CD8-positive, alpha-beta memory T cell (primary cell): ENCODE measurements at places on chromosomes 12 and 14.
A peak's percentile ranks its signal among the peaks of the same experiment; 100 is the strongest.

- DNase-seq: no peak
- no peaks in the 10 kb centered on the region for H3K27me3 ChIP-seq
- no peaks in the 10 kb centered on the region for H3K36me3 ChIP-seq
- H3K4me3 ChIP-seq: no peak overlapping the region
Measured at GRCh38 chr12:1435456-1435855, 158.9 kb downstream of the FBXL14 start.

DNA sequence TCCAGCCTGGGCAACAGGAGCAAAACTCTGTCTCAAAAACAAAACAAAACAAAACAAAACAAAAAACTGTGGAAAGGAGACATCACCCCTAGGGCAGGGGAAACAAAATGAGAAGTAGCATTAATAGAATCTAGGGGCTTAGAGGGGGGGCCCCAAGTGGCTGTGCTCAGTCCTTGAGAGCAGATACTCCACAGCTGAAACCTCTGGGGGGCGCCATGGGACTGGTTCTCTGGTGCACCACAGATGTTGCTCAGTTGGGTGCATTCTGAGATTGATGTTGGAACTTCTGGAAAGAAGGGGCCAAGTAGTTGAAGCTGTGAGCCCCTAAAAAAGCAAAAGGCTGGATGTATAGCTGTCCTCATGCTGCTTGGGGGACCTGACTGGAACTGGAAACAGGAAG, 11.8 kb upstream of the SYNE2 start:
- no peak overlapping the region for H3K27ac ChIP-seq
- H3K4me3 ChIP-seq: no peak overlapping the region
- no peaks in the 10 kb centered on the region for H3K27me3 ChIP-seq
- DNase-seq: peak; percentile 53
- H3K36me3 ChIP-seq: no peaks in the 10 kb centered on the region
- no peaks in the 10 kb centered on the region for H3K4me1 ChIP-seq

- H3K4me1 ChIP-seq: no peaks in the 10 kb centered on the region
- no peaks in the 10 kb centered on the region for H3K27me3 ChIP-seq
- no peak overlapping the region for H3K4me3 ChIP-seq
- H3K27ac ChIP-seq: no peak overlapping the region
- H3K36me3 ChIP-seq: no peaks in the 10 kb centered on the region
Measured at GRCh38 chr14:51336734-51337133, 96.7 kb downstream of the TMX1 start.

- H3K4me3 ChIP-seq: no peak overlapping the region
- H3K27me3 ChIP-seq: no peaks in the 10 kb centered on the region
- peaks cover 66% of the 10 kb centered on the region for H3K36me3 ChIP-seq
Measured at GRCh38 chr12:6330192-6330591, 11.7 kb downstream of the TNFRSF1A start.

- DNase-seq: no peak
- H3K4me1 ChIP-seq: no peaks in the 10 kb centered on the region
- no peaks in the 10 kb centered on the region for H3K27me3 ChIP-seq
- H3K27ac ChIP-seq: no peak overlapping the region
Measured at GRCh38 chr12:31477687-31478086, 113.2 kb downstream of the DENND5B start.

GRCh38 chr12:125453751-125454150, 388.5 kb downstream of the AACS start:
- H3K36me3 ChIP-seq: no peaks in the 10 kb centered on the region
- H3K27ac ChIP-seq: no peak overlapping the region
- H3K27me3 ChIP-seq: no peaks in the 10 kb centered on the region
- H3K4me3 ChIP-seq: no peak overlapping the region
- H3K4me1 ChIP-seq: no peaks in the 10 kb centered on the region

- no peak overlapping the region for H3K4me3 ChIP-seq
- no peaks in the 10 kb centered on the region for H3K36me3 ChIP-seq
- H3K27ac ChIP-seq: no peak overlapping the region
- H3K4me1 ChIP-seq: no peaks in the 10 kb centered on the region
- no peak for DNase-seq
Measured at GRCh38 chr12:58925111-58925611, 4.9 kb upstream of the LRIG3 start.

DNA sequence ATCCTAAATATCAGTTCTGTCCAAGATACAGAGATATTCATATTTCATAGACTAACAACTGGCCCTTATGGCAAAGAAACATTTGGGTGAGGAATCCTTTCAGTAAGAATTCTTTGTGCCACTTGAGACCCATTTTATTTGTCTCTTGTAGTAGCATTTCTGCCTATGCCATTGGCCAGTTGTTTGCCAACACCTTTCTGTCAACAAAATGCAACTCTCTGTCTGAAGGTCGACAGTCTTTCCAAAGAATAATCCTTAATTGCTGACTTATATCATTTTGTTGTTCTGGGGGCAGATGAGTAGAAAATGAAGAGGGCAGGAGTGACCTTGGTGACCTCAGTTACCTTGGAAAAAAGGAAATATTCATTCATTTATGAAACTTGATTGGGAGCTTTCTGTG, 10.9 kb downstream of the IFT43 start:
- H3K36me3 ChIP-seq: peaks cover 14% of the 10 kb centered on the region
- H3K4me1 ChIP-seq: no peaks in the 10 kb centered on the region
- no peak overlapping the region for H3K4me3 ChIP-seq
- DNase-seq: no peak

DNA sequence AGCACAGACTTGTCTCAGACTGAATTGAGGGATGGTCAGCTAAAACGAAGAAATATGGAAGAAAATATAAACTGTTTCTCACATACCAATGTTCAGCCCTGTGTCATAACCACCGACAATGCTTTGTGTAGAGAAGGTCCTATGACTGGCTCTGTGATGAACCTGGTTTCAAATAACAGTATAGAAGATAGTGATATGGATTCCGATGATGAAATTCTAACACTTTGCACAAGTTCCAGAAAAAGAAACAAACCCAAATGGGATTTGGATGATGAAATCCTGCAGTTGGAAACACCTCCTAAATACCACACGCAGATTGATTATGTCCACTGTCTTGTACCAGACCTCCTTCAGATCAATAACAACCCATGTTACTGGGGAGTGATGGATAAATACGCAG, 7.9 kb upstream of the MAPK1IP1L start:
- no peaks in the 10 kb centered on the region for H3K27me3 ChIP-seq
- no peaks in the 10 kb centered on the region for H3K4me1 ChIP-seq
- no peak overlapping the region for H3K4me3 ChIP-seq
- no peak overlapping the region for H3K27ac ChIP-seq
- no peaks in the 10 kb centered on the region for H3K36me3 ChIP-seq

DNA sequence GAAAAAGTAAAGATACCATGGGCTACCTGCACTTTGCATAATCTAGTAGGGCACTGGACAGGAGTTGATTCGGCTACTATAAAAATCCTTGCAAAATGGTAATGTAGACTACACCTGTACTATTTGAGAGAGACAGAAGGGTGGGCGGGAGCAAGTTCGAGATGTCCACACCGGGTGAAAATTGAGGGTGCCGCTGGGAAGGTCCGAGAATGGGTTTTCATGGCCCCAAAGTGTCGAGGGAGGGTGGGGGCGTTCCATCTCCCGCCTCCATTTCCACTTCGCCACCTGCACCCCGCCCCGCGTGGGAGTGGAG, 648 bp downstream of the SNX6 start:
- DNase-seq: peak; percentile 5
- peaks cover 20% of the 10 kb centered on the region for H3K4me1 ChIP-seq
- H3K27ac ChIP-seq: peak overlapping the region; percentile 95
- no peaks in the 10 kb centered on the region for H3K27me3 ChIP-seq
- H3K36me3 ChIP-seq: no peaks in the 10 kb centered on the region

DNA sequence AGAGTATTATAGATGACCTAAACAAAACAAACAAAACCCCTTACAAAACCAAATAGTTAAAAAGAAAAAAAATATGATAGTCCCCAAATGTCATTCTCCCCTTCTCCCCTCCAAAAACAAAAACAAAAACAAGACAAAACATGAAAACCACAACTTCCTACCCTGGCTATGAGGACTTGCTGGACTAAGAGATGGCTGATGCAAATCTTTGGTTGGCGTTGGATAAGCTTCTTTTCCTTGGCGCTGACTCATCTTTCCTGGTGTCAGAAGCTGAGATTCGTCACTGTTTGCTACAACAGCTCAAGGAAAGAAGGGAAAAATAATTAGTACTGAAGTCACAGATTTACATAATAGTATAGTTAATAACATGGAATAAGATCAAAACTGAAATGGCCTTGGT, 102.5 kb upstream of the BBS10 start:
- peaks cover 2% of the 10 kb centered on the region for H3K4me1 ChIP-seq
- H3K36me3 ChIP-seq: peaks cover 5% of the 10 kb centered on the region
- DNase-seq: no peak
- no peak overlapping the region for H3K4me3 ChIP-seq
- H3K27ac ChIP-seq: no peak overlapping the region

DNA sequence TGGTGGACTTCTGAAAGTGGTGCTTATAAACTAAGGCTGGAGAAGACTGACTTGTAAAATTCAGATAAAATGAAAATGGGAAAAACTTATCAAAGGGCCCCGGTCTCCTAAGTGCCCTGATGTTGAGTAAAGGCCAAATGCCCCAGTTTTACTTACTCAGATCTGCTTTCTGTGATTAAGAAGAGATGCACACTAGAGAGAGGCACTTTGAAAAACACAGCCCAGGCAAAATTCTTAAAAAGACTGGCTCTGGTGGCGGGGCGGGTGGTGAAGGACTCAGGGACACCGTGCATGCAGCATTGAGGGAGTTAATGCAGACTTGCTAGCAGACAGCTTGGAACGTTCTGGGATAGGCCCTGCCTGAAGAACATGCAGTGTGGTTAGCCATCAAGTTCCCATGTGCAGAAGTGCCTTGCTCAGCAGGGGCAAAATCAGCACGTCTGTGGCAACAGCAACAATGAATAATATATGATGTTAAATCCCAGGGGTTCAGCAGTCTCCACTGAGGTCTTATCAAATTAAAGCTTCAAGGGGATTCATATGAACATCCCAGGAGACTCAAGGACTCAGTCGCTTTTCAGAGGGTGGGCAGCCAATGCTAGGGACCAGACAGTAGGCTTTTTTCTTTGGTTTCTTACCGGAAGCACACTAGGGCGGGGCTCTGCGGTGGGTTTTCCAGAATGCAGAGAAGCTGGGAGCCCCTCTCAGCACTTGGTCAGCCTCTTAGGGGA, 105.0 kb downstream of the DAD1 start:
- peak overlapping the region; percentile 15 for H3K4me3 ChIP-seq
- H3K4me1 ChIP-seq: no peaks in the 10 kb centered on the region
- no peak for DNase-seq
- no peak overlapping the region for H3K27ac ChIP-seq
- no peaks in the 10 kb centered on the region for H3K27me3 ChIP-seq

DNA sequence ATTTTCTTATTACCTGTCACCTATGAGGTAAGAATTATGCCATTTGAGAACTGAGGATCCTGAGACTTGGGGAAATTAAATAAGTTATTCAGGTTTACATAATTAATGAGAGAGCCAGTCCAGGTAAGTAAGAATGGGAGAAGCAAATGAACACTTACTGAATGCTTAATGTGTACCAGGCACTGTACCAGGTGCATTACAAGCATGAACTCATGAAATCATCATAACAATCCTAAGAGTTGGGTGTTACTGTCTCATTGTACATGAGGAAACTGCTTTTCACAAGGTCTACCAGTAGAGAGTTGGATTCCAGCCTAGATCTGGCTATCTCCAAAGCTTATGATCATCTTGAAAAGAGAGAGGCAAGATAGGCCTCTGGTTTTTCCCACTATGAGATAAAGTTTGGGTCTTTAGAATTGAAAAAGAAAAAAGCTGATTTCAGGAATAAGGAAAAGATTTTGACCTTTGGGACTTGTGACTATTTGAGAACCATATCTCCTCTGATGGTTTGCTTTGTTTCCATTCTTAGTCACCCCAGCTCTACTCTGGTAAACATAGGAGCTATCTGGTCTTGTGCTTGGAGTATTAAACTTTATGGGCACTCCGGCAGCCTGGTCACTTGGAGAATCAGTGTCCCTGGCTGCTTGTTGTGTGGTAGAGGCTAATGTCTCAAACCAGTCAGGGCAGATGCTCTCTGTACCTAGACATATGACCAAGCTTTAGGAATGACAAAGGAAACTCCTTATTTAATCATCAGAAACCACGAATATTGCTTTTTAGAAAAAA, 48.0 kb downstream of the PTHLH start:
- no peaks in the 10 kb centered on the region for H3K4me1 ChIP-seq
- H3K27ac ChIP-seq: no peak overlapping the region
- no peaks in the 10 kb centered on the region for H3K36me3 ChIP-seq
- no peak for DNase-seq

- no peaks in the 10 kb centered on the region for H3K4me1 ChIP-seq
- no peaks in the 10 kb centered on the region for H3K36me3 ChIP-seq
- no peak for DNase-seq
Measured at GRCh38 chr12:9727813-9728212, 5.1 kb downstream of the CLECL1 start.

GRCh38 chr12:30622509-30622908, 73.2 kb downstream of the IPO8 start:
- H3K27ac ChIP-seq: no peak overlapping the region
- H3K36me3 ChIP-seq: no peaks in the 10 kb centered on the region
- DNase-seq: no peak

- no peaks in the 10 kb centered on the region for H3K27me3 ChIP-seq
- DNase-seq: no peak
- no peak overlapping the region for H3K4me3 ChIP-seq
Measured at GRCh38 chr12:5309654-5310053, 122.3 kb upstream of the NTF3 start.

GRCh38 chr14:99604766-99605298, 825 bp upstream of the CCDC85C start:
- H3K27ac ChIP-seq: peak overlapping the region; percentile 74
- H3K27me3 ChIP-seq: no peaks in the 10 kb centered on the region
- H3K36me3 ChIP-seq: no peaks in the 10 kb centered on the region
- DNase-seq: no peak
- H3K4me3 ChIP-seq: peak overlapping the region; percentile 66

- no peaks in the 10 kb centered on the region for H3K4me1 ChIP-seq
- H3K36me3 ChIP-seq: no peaks in the 10 kb centered on the region
- no peak for DNase-seq
- no peak overlapping the region for H3K27ac ChIP-seq
Measured at GRCh38 chr12:130504110-130504839, 166.6 kb downstream of the PIWIL1 start.

GRCh38 chr12:132213359-132214160, 69.3 kb downstream of the NOC4L start:
- H3K27me3 ChIP-seq: no peaks in the 10 kb centered on the region
- H3K4me3 ChIP-seq: no peak overlapping the region
- H3K4me1 ChIP-seq: no peaks in the 10 kb centered on the region
- no peaks in the 10 kb centered on the region for H3K36me3 ChIP-seq
- no peak overlapping the region for H3K27ac ChIP-seq

- H3K27ac ChIP-seq: no peak overlapping the region
- H3K4me3 ChIP-seq: no peak overlapping the region
- no peaks in the 10 kb centered on the region for H3K4me1 ChIP-seq
- no peaks in the 10 kb centered on the region for H3K36me3 ChIP-seq
- no peaks in the 10 kb centered on the region for H3K27me3 ChIP-seq
Measured at GRCh38 chr12:66533767-66534166, 145.1 kb downstream of the GRIP1 start.
